ENCODE measurements at places on chromosomes 3 and 15.

DNA sequence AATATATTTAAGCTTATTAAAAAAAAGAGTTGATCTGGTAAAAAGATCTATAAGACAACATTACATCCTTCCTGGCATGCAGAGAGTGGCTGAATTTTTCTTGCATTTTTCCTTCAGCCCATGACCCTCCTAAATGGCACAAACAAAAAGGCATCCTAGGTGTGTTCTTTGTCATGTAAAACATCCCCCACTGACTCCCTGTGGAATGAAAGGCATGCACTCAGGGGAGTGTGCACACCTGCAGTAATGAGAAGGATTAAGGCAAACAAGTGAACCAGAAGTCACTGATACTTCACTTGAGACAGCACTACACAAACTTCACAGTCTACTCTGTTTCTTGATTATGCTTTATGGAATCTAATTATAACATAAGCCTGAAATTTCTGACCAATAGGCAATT is 195.0 kb downstream of the RBMS3 start:
- DNase-seq, result no peak

GRCh38 chr15:79595995-79596622 is 164.0 kb downstream of the MINAR1 start:
- no peak for DNase-seq

DNA sequence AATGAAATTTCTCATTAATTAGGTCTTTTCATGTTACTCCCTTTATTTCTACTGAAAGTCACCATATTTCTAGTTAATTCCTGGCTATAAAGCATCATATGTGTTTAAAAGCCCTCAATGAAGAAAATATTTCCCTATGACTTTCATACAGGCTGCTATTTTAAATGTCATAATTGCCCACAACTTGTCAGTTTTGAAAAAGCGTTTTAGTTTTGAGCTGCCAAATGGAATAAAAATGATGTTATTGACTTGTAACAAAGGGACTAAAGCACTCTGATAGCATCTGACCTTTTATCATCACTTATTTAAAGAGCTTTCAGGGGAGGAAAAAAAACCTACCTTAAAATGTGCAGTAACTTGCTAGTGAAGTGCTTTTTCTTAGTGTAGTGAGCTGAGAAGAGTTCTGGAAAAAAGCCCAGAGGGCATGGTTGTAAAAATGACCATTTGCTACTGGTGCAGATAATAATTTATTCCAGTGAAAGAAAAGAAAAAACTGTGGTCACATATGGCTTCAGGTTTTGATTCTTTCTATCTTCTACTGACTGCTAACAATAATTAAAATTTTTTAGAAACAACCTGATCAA is 877.2 kb downstream of the CADM2 start:
- DNase-seq, result no peak

DNA sequence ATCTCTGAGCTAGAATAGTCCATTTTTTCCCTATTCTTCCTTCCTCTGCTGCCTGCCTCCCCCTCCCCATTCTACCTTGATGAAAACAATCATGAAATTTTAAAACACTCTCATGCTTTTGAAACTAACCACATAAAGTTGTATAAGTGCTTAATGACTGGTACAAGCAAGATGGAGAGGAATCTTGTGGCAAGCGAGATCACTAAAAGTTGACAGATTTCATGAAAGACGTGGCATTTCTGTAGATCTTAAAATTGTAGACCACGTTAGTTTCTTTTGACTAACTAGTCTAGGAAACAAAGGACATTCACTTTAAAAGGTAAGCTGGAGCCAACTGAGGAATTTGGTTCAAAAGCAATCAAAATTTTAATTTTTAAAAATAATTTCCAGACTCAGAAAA is 35.4 kb downstream of the HHLA2 start:
- no peak for DNase-seq

- DNase-seq, result no peak
Measured at GRCh38 chr3:135865553-135865952, 100.0 kb upstream of the PPP2R3A start.

GRCh38 chr15:89761929-89762328 is 10.9 kb upstream of the MESP1 start:
- no peak for DNase-seq

DNA sequence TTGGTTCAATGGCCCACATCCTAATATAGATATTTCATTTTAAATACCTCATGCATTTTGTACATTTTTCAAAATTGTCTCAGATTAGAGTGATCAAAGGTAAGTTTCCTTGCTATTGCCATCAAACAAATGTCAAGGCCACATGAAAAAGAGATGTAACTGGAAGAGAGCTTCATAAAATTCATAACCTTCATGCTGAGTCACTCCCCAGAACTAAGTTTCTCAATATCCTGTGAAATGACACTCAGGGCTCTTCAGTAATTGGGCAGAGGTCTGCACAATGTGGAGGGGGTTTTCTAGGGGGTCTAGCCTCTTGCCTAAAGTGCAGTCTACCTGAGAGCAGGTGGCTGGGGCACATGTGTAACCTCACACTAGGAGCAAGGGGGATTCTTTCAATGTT is 152.2 kb upstream of the SLC2A2 start:
- no peak for DNase-seq

GRCh38 chr15:101852356-101852755 is 40.4 kb downstream of the OR4F15 start:
- no peak for DNase-seq

DNA sequence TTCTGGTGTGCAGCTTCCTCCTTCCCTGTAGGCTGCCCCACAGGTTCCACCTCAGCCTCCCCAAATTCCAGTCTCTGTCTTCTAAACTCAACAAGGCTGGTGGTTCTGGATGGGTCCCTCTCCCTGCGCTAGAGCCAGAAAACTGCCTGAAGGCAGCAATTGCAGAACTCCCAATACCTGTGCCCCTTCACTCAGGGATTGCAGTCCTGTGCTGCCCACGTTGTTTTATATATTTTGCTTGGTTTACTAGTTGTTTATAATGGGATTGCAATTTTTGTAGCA is 14.8 kb upstream of the NPTN start:
- DNase-seq, result no peak

DNA sequence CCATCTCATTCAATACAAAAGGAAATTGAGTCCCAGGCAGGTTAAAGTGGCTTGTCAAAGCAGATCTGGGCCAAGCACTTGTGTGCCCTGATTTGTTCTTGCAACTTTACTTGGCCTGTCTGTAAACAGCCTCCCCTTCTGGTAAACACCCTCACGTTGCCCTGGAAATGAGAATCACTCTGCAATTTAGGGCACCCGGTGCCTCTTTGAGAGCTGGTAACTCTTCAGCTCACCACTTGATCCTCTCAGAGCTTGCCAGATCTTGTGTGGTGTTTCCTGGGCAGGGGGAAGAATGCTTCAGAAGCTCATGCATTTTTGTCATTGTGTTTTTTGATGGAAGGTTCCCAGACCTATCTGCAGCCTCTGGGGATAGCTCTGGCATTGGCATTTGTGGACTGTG is 11.3 kb downstream of the MED12L start:
- no peak for DNase-seq

- DNase-seq, result no peak
Measured at GRCh38 chr3:44066806-44067205, 174.9 kb upstream of the TOPAZ1 start.

DNA sequence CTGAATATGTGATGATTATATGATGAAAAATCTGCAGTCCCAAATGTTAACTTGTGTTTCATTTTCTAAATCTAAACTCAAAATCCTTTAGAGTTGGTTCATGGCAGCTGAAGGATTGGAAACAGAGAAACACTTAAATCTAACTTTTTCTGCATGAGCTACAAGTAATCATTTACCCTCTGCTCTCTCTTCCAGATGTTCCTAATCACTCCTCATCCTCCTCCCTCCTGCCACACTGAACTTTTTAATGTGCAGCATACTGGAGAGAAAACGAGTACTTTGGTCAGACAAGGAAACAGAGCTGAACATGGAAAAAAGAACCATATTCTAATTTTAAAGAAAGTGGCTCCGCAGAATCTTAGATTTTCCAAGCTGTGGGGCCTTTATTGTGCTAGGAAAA is 321.2 kb upstream of the COL8A1 start:
- no peak for DNase-seq

DNA sequence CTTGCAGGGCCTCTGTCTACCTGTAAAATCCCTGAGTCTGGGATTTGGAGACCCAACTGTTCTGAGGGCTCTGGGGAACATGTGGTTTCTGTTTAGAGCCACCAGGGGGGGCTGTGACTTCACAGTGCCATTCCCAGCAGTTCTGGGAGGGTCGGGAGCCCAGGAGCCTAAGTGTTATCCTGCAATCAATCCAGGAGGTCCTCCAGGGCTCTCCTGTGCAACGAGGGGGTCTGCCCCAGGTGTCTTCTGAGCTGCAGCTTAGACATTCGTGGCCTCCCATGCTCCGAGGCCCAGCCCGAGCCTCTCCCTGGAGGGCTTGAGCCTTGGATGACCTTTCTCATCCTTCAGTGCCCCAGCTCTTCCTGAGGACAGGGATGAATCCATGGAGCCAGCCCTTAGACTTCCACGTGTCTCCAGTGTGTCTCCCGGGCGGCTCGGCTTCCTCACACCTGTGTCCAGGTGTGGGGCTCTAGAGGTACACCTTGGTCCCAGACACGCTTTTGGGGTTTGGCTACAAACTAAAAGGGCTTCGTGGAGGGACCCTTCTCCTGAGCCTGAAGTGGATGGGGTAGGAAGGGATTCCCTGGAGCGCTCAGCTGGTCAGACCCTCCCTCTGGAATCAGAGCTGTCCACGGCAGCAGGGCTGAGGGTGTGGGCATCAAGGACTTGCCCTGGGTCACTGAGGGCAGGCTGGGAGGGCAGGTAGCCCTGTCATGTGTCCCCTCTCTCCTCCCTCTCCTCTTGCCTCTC is 20.3 kb upstream of the ABTB1 start:
- DNase-seq, result no peak

GRCh38 chr3:186814100-186814499 is 7.8 kb upstream of the RFC4 start:
- DNase-seq, result no peak

- no peak for DNase-seq
Measured at GRCh38 chr15:67150023-67150860, 84.8 kb downstream of the SMAD3 start.

GRCh38 chr15:101478701-101479341 is 10.7 kb downstream of the PCSK6 start:
- DNase-seq, result no peak

- no peak for DNase-seq
Measured at GRCh38 chr15:79197285-79197684, 85.2 kb upstream of the ANKRD34C start.

- no peak for DNase-seq
Measured at GRCh38 chr15:96564546-96564945, 234.0 kb downstream of the NR2F2 start.

DNA sequence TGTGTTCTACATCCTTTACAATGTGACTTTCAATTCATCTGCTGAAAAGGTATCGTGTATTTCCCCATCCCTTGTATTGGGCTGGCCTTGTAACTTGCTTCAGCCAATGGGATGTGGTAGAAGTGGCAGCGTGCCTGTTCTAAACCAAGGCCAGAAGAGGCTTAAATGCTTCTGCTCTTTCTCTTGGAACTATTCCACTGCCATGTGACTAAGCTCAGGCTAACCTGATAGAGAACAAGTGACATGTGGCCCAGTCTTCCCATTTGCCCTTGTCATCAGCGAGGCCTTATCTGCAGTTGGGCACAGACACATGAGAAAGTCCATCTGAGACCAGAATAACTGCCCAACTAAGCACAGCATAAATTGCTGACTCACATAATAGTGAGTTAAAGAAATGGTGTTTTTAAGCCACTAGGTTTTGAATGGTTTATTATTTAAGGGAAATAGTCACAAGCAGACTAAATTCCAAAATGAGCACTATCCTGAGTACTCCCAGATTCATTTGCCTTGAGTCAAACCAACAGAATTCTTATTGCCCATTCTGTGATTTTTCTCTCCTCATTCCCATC is 230.2 kb downstream of the CPNE4 start:
- DNase-seq, result no peak

GRCh38 chr3:170695486-170696064 is 109.7 kb upstream of the SLC7A14 start:
- no peak for DNase-seq

DNA sequence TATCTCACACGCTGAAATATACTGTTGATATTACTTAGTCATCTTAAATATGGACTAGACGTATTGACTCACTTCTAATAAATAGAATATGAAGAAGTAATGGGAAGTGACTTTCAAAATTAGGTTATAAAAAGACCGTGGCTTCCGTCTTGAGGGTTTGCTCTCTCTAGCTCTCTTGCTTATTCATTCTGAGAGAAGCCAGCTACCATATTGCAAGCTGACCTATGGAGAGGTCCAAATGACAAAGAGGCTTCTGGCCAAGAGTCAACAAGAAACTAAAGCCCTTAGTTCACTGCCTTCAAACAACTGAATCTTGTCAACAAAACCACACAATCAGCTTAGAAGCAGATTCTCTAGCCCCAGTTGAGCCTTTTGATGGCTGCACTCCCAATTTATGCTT is 46.1 kb downstream of the SLC9C1 start:
- no peak for DNase-seq

DNA sequence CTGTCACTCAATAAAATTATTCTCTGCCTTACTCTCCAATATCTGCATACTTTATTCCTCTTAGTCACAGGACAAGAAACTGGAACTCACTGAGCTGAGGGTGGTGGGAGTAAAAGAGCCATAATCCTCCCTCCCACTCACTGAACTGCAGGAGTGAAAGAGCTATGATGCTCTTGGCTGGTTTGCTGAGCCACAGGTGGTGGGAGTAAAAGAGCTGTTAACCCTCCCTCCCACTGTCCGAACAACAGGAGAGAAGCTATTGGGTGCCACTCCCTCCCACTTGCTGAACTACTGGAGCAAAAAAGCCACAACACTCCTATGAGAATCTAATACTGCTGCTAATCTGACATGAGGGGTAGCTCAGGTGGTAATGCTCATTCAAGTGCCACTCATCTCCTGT is 391.0 kb downstream of the NSUN3 start:
- no peak for DNase-seq

GRCh38 chr3:68129065-68129464 is 474.7 kb upstream of the SUCLG2 start:
- DNase-seq, result no peak

DNA sequence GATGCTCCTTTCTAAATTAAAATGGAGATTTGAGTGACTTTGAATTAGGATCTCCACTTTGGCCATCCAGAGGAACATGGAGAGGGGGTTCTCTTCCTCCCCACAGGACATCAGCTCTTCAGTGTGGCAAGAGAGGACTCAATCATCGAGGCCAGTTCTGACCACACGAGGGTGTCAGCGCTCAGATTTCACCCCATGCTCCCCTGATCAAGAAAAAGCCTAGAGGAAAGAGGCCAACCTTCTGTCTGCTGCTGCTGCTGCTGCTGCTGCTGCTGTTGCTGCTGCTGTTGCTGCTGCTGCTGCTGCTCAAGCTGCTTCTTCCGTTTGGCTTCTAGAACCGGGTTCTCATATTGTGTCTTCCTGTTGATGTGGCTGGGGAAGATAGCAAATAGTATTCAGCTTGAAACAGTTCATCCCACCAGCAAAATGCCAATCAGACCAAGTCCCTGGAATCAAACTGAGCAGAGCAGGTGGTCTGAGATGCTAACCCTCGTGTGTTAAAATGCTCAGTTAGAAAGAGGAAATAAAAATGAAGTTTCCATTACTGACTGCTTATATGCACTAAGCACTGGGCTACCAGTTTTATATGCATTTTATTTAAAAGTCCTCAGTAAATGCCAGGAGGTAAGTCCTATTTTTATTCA is 599.0 kb downstream of the MAGI1 start:
- DNase-seq, result no peak

GRCh38 chr3:127170814-127171213 is 22.1 kb upstream of the PRR23E start:
- DNase-seq, result no peak

Data from activated B cell treated with CpG ODN at 0.5 μM for 24 hours (primary cell).